Testis (tissue), 5 donors: ENCODE measurements at places on chromosomes 11 and 22.

GRCh38 chr11:32071811-32072210 lies 19.1 kb upstream of the RCN1 start:
- peak; percentile 20 for DNase-seq

DNA sequence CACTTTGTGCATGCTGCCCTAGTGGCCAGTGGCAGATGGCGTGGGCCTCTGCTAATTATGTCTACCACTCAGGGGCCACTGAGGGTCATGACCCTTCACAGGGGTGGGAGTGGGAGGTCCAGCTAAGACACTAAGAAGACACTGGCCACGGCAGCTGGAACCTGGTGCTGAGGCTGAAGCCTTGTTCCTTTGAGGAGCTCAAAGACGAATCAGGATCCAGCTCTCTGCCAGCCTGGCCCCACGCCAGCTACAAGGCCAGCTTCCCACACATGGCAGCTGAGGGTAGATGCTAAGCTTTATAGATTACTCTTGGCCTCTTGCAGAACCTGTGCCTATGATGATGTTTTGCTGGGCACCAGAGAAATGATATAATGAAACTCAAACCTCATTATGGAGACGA lies 226.3 kb downstream of the DSCAML1 start:
- DNase-seq, result peak; percentile 36

- peak; percentile 34 for DNase-seq
Observed at GRCh38 chr11:113163291-113164030, 150.9 kb upstream of the TTC12 start.

DNA sequence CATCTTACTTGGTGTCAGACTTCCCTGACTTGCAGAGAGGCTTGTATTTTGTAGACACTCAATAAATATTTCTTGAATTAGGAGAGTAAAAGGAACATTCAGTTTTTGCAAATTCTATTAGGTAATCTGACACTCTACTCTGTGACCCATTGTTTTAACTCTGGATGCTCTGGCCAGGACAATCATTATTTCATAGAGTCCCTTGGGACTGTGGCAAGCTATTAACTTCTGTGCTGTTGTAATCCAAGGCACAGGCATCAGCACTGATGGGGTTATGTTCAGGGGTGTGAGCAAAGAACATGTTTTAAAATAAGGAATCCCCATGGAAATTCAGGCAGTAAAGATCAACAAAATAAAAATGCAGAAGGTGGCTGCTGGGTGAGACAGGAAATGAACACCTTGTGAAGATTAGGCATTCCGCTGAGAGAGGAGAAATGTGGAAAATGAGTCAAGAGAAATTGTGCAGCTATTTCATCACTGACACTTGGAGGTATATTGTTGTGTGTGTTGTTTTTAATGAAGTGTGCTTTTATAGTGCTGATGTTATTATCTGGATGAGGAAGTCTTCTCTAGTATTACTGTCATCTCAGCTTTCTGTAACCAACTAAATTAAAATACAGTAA lies 175.2 kb downstream of the WNT11 start:
- no peak for DNase-seq

GRCh38 chr11:68584097-68584496 lies 100.2 kb upstream of the GAL start:
- peak; percentile 64 for DNase-seq

DNA sequence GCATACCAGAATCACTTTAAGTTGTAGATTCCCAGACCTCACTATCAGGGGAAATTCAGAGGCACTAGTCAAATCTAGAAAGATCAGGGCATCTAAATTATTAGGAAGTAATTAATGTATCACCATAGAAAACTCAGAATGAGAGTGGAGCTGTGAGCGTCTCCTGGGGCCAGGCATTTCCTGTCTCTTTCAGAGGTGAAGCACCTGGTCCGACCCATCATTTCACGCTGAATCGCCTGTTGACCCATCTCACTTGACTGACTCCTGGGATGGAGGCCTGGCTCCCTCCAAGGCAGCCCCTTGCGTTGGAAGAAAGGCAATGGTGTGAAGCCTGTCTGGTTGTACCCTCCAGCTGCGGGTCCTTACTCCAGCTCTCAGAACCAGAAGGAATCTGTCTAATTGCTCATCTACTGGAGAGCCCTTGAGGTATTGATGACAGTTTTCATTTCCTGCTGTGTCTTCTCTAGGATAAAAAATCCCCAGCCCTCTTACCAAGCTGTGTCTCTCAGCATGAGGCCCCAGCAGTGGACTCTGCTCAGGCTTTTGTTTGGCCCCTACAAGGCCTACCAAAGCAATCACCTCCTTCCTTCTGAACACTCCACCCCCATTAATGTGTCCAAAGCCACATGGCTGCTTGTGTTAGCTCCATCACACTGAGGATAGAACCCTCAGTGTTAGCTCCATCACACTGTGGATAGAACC lies 93.2 kb upstream of the SYT13 start:
- no peak for DNase-seq

DNA sequence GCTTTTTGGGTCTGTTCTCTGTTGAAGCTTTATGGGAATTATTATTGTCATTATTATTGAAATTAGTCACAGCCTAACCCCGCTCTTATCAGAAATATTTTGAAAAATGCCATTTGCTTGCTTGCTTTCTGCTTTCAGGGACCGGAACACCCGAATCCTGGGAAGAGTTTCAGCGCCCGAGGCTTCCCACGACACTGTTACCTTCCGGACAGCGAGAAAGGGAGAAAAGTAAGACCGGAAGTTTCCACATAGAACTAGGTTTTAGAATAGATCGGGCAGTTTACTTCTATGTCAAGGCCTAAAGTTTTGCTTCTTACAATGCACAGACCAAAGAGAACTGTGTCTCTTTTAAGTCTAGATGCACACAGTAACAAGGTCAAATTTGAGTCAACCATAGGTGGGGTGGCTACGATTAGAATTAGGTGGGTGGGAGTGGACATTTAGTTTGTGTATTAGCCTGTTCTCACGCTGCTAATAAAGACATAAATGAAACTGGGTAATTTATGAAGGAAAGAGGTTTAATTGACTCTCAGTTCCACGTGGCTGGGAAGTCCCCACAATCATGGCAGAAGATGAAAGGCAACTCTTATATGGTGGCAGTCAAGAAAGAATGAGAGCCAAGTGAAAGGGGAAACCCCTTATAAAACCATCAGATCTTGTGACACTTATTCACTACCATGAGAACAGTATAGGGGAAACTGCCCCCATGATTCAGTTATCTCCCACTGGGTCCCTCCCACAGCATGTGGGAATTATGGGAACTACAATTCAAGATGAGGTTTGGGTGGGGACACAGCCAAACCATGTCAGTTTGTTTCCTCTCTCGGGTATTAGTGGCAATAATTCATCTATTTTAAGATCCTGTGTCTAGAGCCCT lies 12.9 kb downstream of the MPEG1 start:
- no peak for DNase-seq

- peak; percentile 39 for DNase-seq
Observed at GRCh38 chr11:3947061-3947460, 91.6 kb downstream of the STIM1 start.

- DNase-seq, result peak; percentile 39
Observed at GRCh38 chr22:44331881-44332714, 19.3 kb upstream of the SHISAL1 start.

- no peak for DNase-seq
Observed at GRCh38 chr11:45270946-45271716, 15.0 kb downstream of the SYT13 start.

- no peak for DNase-seq
Observed at GRCh38 chr11:117498791-117499190, 171.1 kb downstream of the CEP164 start.

GRCh38 chr22:20036084-20036482 lies 15.2 kb downstream of the TANGO2 start:
- DNase-seq, result no peak

DNA sequence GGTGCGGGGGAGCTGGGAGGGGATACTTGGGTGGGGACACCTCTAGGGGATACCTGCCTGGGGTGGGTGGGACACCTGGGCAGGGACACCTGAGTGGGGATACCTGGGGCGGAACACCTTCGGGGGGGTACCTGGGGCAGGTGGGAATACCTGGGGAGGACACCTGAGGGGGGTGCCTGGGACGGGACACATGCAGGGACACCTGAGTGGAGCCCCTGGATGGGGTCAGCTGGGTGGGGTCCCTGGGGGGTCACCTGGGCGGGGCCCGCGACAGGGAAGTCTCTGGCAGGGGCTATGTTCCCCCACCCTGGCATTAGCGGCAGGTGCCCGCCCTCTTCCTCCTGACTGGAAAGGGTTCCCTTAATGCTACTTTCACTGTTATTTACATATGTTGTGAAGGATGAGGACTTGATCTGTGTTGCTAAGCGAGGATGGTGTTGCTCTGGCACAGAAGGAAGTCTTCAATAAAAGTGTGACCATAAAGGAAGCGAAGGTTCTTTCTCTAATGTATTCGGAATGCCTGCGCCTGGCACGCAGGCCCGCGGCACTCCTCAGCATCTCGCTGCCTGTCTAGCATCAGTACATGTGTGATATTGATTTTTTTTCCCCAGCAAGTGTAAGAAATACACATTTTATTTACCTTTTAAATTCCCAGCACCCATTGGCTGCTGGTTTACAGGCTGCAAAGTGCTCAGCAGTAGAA lies 801.7 kb downstream of the BRD1 start:
- DNase-seq, result no peak

GRCh38 chr11:30733748-30734147 lies 147.6 kb upstream of the MPPED2 start:
- no peak for DNase-seq

- DNase-seq, result no peak
Observed at GRCh38 chr11:11400635-11401232, 47.7 kb upstream of the CSNK2A3 start.
